ENCODE measurements at places on chromosomes 2 and 18. TPM values are rescaled to one million over a fixed set of nuclear protein-coding genes. Genes with fewer than 3 reads are reported as not detected.
A peak's percentile ranks its signal among the peaks of the same experiment; 100 is the strongest.

B3GNT7 gene
- total RNA-seq: 4.0 TPM

PAX3 gene
- total RNA-seq: not detected

ZAP70 gene
- total RNA-seq: not detected

DNA sequence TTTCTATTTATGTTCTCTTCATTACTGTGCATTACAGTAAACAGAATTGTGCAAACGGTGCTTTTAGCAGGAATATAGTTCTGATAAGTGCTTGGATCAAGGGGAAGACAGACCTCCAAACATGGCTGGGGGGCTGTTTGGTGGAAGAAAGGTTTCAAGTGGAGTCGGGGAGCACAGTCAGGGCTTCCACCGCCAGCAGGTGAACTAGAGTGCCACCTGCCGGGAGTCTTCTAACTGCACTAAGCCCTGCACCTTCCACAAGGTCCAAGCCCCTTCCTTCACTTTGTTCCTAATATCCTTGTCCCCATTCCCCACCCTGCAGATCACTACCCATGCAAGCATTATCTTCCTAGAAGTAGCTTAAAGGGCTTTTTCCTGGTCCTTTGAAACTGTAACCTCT is 11.1 kb downstream of the ONECUT2 start:
- no peak for DNase-seq

GRCh38 chr2:121412349-121412748 is 118.3 kb upstream of the RNU4ATAC start:
- DNase-seq: no peak

DNA sequence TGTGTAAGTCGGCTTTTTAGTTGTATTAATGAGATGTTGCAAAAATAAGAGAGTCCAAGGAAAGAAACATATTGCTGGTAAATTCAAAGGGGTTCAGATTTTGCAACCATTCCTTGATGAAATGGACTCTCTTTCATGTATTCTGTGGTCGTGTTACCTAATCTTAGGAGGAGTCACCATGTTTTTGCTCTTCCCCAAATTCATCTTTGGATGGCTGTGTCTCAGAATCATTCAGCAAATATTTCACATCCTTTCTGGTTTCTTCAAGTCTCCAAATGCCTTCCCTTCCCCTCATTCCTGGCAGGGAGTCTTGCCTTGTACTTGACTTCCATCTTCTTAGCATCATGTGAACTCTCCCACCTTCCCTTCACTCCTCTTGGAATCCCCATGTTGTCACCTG is 66.1 kb downstream of the PTPRM start:
- peak; percentile 45 for DNase-seq

DNA sequence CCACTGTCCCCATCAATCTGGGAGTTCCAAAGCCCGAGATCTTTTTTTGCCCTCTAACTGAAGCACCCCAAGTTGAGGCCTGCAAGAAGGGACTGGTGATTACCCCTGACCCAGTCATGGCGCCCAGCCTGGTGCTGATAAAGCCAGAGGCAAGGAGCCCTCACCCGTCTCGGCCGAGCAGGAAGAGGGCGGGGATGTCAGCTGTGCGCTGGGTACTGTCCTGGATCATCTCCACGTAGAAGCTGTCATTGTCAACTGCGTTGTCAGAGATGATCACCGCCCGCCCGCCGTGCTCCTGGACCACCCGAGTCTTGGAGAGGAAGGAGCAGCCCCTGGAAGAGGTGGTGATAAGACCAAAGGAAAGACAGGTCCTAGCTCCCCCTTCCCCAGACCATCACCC is 4.4 kb downstream of the PRADC1 start:
- DNase-seq: no peak

DNA sequence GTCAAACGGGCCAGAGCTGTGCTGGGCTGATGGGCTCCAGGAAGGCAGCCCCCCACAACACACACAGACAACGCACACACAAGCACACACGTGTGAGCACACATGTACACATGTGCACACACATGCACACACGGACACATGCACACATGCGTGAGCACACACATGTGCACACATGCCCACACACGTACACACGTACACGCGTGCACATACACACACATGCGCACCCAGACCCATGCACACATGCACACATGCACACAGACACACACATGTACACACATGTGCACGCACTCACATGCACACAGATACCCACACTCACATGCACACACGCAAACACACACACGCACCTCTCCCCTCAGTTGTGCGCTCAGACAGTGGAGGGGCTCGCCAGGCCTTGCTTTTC is 31.2 kb upstream of the HPCAL1 start:
- DNase-seq: no peak

GRCh38 chr18:51229328-51229727 is 31.8 kb upstream of the MEX3C start:
- DNase-seq: peak; percentile 3

All from renal cortical epithelial cell (primary cell).